ENCODE measurements at places on chromosomes 2 and 18.

GRCh38 chr18:68056936-68057335, 540.4 kb upstream of the DSEL start:
- no peak for DNase-seq

DNA sequence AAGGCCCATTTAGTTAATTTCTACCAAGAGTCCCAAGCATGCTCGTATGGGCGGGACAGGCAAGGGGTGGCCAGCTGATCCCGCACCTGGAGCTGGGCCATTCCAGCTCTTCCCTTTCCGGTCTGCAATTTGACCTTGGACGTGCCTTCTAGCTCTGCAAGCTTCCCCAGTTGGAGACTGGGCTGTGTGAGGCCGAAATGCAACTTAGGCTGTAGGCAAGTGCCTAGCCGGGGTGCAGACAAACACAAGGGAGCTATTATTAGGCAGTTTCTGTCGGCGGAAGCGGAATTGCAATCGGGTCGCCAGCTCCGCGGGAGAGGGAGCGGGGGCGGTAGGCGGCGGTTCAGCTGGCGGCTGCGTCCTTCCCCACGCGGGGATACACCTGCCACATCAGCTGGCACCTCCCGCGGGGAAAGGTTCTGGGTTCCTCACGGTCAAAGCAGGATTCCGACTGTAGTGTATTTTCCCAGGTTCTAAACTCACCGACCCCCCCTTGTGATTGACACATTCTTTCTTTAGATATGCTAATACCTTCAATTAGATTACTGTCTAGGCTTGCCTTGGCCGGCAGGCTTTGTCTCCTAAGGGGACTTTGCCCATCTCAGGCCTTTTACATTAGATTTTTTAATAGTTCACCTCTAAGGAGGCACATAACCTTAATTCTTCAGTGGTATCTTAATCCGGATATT, 17.1 kb upstream of the ZNF532 start:
- DNase-seq = no peak

GRCh38 chr2:20494241-20494640, 47.4 kb downstream of the RHOB start:
- DNase-seq = no peak

DNA sequence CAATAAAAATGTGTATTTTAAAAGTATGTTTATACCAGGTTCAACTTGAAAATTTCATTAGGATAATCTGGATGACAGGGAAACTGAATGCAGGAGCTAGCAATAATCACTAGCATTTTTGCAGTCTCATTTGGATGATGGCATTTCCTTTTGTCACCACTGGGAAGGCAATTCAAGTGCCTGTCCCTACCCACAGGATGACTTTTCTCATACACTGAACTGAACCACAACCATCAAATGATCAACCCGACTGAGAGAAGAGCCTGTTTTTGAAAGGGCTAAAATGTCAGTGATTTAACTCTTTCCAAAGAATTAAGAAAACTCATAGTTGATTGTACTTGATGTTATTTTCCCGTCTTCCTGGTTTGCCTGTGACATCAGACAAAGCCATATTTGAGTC, 115.0 kb downstream of the FAM124B start:
- DNase-seq = no peak

- no peak for DNase-seq
These were observed 34.7 kb downstream of the NAPG start for GRCh38 chr18:10560452-10561045.

All from stimulated activated CD8-positive, alpha-beta memory T cell treated with anti-CD3 and anti-CD28 coated beads, Interleukin-4, amount 100 ng/mL, for 1 hour (primary cell).